ENCODE measurements at places on chromosomes 5 and 9. TPM values are rescaled to one million over a fixed set of nuclear protein-coding genes. Genes with fewer than 3 reads are reported as not detected.
A peak's percentile ranks its signal among the peaks of the same experiment; 100 is the strongest.

DNA sequence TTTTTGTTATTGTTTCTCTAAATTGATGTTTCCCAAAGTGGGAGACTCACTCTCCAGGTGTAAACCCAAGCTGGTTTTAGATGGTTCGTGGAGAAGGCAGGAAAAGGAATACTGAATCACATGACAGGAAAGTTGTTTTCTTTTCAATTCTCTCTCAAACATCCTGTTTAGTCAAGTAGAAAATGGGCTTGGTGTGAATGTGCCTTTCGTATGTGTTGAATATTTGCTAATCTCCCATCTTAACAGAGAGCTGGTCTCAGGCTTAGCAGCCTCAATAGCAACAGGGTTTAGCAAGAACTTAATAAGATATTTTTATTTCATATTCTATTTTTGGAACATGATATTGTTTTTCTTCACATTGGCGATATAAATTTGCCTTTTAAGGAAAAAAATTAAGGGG, 119.7 kb downstream of the INSYN2B start:
- H3K27me3 ChIP-seq, result no peaks in the 10 kb centered on the region
- peaks cover 20% of the 10 kb centered on the region for H3K4me1 ChIP-seq
- no peak for DNase-seq

DNA sequence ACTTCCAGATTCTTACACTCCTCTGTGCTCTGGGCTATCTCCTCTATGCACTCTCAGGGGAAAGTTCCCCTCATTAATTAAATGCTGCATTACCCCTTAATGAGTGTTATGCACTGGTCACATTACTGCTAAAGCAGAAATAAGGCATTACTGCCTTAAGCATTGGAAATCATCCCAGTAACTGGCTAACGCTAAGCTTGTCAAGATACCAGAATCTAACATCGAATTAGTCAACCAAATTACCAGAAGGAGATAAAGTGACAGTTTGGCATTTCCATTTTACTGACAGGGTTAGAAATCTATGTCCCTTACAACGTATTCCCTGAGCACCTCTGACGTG, 69.5 kb upstream of the FAM169A start:
- no peaks in the 10 kb centered on the region for H3K27me3 ChIP-seq
- DNase-seq, result no peak
- no peak overlapping the region for H3K4me3 ChIP-seq
- no peak overlapping the region for H3K27ac ChIP-seq

GRCh38 chr5:147675168-147675567, 107.4 kb downstream of the JAKMIP2 start:
- peak; percentile 48 for DNase-seq
- H3K36me3 ChIP-seq, result no peaks in the 10 kb centered on the region
- H3K4me1 ChIP-seq, result no peaks in the 10 kb centered on the region
- no peak overlapping the region for H3K27ac ChIP-seq

DNA sequence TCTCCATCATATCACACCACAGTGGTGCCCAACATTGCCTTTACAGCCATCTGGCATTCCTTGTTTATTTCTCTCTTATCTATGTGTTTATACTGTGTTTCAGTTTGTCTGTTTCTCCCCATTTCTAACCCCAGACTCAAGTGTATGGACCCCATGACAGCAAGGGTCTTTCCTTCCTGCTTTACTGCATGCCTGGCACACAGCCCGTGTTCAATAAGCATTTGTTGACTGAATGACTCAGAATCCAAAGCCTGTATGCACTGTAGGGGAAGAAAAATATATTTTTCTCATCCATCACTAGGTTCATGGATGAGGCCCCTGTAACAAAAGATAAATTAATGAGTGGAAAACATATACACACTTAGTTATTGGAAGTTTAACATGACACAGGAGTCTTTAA, 190.8 kb upstream of the SEMA6A start:
- no peak overlapping the region for H3K27ac ChIP-seq
- no peak for DNase-seq
- no peaks in the 10 kb centered on the region for H3K27me3 ChIP-seq
- H3K36me3 ChIP-seq, result no peaks in the 10 kb centered on the region

- H3K27me3 ChIP-seq, result no peaks in the 10 kb centered on the region
- no peaks in the 10 kb centered on the region for H3K36me3 ChIP-seq
- H3K4me1 ChIP-seq, result peaks cover 4% of the 10 kb centered on the region
- H3K4me3 ChIP-seq, result no peak overlapping the region
- no peak for DNase-seq
- H3K27ac ChIP-seq, result peak overlapping the region; percentile 12
These were observed 375.8 kb upstream of the ST8SIA4 start for GRCh38 chr5:101278917-101279316.

DNA sequence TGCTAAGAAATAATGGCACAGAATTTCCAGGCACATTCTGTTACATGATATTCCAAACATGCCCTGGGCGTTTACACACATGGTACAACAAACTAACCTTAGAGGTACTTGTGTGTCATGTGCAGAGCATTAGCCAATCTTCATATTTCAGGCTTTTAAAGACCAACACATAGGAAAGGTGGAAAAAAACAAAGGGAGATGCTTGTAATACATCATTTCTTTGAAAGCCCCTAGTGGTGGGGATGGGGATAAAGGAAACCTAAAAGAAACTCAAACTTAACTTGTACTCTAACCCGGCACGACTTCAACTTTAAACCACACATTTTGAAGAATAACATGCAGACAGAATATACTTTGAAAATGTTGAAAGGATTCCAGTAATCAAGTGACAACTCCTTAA, 133.6 kb downstream of the PTPRD start:
- H3K4me3 ChIP-seq, result no peak overlapping the region
- H3K36me3 ChIP-seq, result no peaks in the 10 kb centered on the region
- peak; percentile 17 for DNase-seq
- H3K27me3 ChIP-seq, result no peaks in the 10 kb centered on the region

GRCh38 chr9:130823435-130823834, 11.6 kb upstream of the ABL1 start:
- no peak for DNase-seq
- no peaks in the 10 kb centered on the region for H3K27me3 ChIP-seq
- H3K27ac ChIP-seq, result no peak overlapping the region
- H3K4me1 ChIP-seq, result peaks cover 12% of the 10 kb centered on the region
- H3K4me3 ChIP-seq, result no peak overlapping the region

- H3K36me3 ChIP-seq, result no peaks in the 10 kb centered on the region
- H3K4me3 ChIP-seq, result no peak overlapping the region
- no peaks in the 10 kb centered on the region for H3K27me3 ChIP-seq
- no peaks in the 10 kb centered on the region for H3K4me1 ChIP-seq
- no peak overlapping the region for H3K27ac ChIP-seq
These were observed 112.1 kb upstream of the IL6ST start for GRCh38 chr5:56106837-56107236.

GRCh38 chr5:14413331-14413750, 168.3 kb upstream of the OTULINL start:
- H3K27me3 ChIP-seq, result no peaks in the 10 kb centered on the region
- peaks cover 88% of the 10 kb centered on the region for H3K36me3 ChIP-seq
- H3K27ac ChIP-seq, result no peak overlapping the region
- DNase-seq, result no peak
- no peaks in the 10 kb centered on the region for H3K4me1 ChIP-seq

GRCh38 chr5:93677359-93677891, 64.0 kb downstream of the POU5F2 start:
- no peaks in the 10 kb centered on the region for H3K27me3 ChIP-seq
- no peak overlapping the region for H3K27ac ChIP-seq
- DNase-seq, result peak; percentile 82
- no peaks in the 10 kb centered on the region for H3K36me3 ChIP-seq
- H3K4me1 ChIP-seq, result peaks cover 11% of the 10 kb centered on the region

- no peak overlapping the region for H3K4me3 ChIP-seq
- H3K4me1 ChIP-seq, result no peaks in the 10 kb centered on the region
- no peaks in the 10 kb centered on the region for H3K27me3 ChIP-seq
- H3K36me3 ChIP-seq, result no peaks in the 10 kb centered on the region
- no peak for DNase-seq
- H3K27ac ChIP-seq, result no peak overlapping the region
These were observed 11.5 kb downstream of the STKLD1 start for GRCh38 chr9:133387680-133388079.

DNA sequence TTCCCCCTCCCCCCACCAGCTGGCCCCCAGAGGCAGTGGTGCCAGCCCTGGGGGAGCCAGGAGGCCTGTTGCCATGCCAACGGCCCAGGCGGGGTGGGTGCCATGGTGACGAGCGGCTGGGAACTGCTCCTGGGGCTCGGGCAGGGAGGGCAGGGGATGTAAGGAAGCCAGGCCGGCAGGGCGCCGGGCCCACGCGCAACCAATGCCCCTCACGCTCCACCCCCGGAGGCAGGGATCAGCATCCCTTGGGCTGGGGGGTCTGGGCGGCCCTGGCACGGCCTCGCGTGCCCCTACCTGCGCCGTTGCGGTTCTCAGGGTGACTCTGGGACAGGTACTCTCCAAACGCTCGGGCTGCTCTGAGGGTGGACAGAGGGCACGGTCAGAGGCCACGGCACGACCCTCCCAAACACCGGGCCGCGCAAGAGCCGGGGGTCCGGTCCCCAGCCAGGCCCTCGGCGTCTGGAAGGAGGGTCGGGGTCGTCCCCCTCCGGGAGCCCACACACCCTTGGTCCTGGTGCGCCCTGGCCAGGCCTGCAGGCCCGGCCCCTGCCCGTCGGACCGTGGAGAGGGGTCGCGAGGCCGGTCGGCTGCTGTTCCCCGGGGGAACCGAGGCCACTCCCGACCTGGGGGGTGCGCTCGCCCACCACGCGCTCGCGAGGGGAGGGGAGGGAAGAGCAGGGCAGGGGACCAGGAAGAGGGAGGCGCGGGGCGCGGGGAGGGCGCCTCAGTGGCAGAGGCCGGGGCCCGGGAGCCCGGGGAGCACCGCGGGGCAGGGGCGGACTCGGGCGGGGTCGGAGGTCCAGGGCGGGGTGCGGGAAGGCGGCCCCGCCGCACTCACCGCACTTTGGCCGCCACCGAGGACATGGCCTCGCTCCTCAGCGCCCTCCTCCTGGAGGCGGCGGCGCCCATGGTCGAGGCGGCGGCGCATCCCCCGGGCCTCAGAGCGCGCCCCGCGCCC, 661 bp downstream of the NSMF start:
- H3K4me1 ChIP-seq, result peaks cover 4% of the 10 kb centered on the region
- no peak overlapping the region for H3K27ac ChIP-seq
- no peak for DNase-seq
- peak overlapping the region; percentile 82 for H3K4me3 ChIP-seq

GRCh38 chr9:86794391-86795046, 152.8 kb downstream of the GAS1 start:
- peaks cover 15% of the 10 kb centered on the region for H3K27me3 ChIP-seq
- no peaks in the 10 kb centered on the region for H3K36me3 ChIP-seq
- DNase-seq, result no peak
- no peak overlapping the region for H3K4me3 ChIP-seq
- H3K4me1 ChIP-seq, result 0 out of 2 replicates have a peak, but pooled peaks cover 5% of the 10 kb centered on the region
- H3K27ac ChIP-seq, result no peak overlapping the region

- H3K4me3 ChIP-seq, result no peak overlapping the region
- H3K36me3 ChIP-seq, result no peaks in the 10 kb centered on the region
- no peak for DNase-seq
- H3K27me3 ChIP-seq, result no peaks in the 10 kb centered on the region
These were observed 2.2 kb upstream of the NSMF start for GRCh38 chr9:137461316-137461662.

GRCh38 chr9:35518981-35519679, 29.2 kb downstream of the RUSC2 start:
- peak overlapping the region; percentile 10 for H3K4me3 ChIP-seq
- no peaks in the 10 kb centered on the region for H3K27me3 ChIP-seq
- H3K36me3 ChIP-seq, result 0 out of 2 replicates have a peak, but pooled peaks cover 2% of the 10 kb centered on the region
- peak overlapping the region; percentile 53 for H3K27ac ChIP-seq
- peak; percentile 70 for DNase-seq

DNA sequence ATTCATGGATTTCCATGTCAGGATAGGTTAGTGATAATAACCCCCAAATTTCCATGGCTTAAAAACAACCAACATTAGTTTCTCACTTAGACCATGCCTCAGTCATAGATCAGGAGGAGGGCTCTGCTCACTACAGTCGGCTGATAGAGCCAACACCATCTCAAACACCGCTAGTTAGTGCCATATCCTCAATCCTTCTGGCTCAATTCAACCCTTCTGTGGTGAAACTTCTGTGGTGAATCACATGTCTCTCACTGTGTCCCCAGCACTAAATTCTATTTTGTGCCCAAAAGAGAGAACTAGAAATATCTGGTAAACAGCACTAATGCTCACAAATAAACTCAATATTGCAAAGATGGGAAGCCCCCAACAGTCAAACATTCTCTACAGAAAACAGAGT, 21.1 kb downstream of the ECPAS start:
- no peak overlapping the region for H3K27ac ChIP-seq
- H3K27me3 ChIP-seq, result no peaks in the 10 kb centered on the region
- peaks cover 9% of the 10 kb centered on the region for H3K36me3 ChIP-seq
- no peak overlapping the region for H3K4me3 ChIP-seq
- no peaks in the 10 kb centered on the region for H3K4me1 ChIP-seq
- DNase-seq, result no peak

DNA sequence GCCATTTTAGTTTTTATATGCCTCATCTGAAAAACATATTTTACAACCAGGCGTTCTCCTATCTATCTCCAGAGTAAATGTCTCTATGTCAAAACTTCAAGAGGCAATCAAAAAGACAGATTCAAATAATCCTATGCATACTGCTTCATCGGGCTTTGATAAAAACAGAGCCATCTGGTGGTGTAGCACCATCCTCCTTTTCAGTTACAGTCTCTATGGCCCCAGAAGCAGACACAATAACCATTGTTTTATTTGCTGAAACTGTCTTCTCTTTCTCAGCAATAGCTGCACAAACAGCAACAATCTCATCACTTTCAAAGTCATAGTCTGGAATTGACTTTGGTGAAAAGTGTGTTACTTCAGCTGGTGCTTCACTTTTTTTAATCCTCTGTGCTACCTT, 36.3 kb downstream of the PTGER4 start:
- DNase-seq, result peak; percentile 62
- H3K4me3 ChIP-seq, result no peak overlapping the region
- no peak overlapping the region for H3K27ac ChIP-seq
- peaks cover 22% of the 10 kb centered on the region for H3K4me1 ChIP-seq
- no peaks in the 10 kb centered on the region for H3K36me3 ChIP-seq
- no peaks in the 10 kb centered on the region for H3K27me3 ChIP-seq

- peaks cover 31% of the 10 kb centered on the region for H3K4me1 ChIP-seq
- DNase-seq, result peak; percentile 9
- no peaks in the 10 kb centered on the region for H3K27me3 ChIP-seq
These were observed 1148.4 kb downstream of the EFNA5 start for GRCh38 chr5:106522296-106522695.

MAP1B gene
- total RNA-seq, result 12.8 TPM

SHISAL2B gene
- not detected for total RNA-seq

HRH2 gene
- total RNA-seq, result not detected

SCGB3A2 gene
- total RNA-seq, result 0.51 TPM

TAS2R1 gene
- total RNA-seq, result not detected

OCLN gene
- 45.2 TPM for total RNA-seq

SEMA6A gene
- total RNA-seq, result not detected

Data from PC-3 (cell line).